ENCODE measurements at places on chromosomes 2 and 18.

GRCh38 chr2:240895656-240896388 is at the start of gene MAB21L4:
TSS of gene MAB21L4 (minus strand) at chr2:240896156. CDS start at chr2:240895997, 159 bp downstream.
- no peak for DNase-seq

DNA sequence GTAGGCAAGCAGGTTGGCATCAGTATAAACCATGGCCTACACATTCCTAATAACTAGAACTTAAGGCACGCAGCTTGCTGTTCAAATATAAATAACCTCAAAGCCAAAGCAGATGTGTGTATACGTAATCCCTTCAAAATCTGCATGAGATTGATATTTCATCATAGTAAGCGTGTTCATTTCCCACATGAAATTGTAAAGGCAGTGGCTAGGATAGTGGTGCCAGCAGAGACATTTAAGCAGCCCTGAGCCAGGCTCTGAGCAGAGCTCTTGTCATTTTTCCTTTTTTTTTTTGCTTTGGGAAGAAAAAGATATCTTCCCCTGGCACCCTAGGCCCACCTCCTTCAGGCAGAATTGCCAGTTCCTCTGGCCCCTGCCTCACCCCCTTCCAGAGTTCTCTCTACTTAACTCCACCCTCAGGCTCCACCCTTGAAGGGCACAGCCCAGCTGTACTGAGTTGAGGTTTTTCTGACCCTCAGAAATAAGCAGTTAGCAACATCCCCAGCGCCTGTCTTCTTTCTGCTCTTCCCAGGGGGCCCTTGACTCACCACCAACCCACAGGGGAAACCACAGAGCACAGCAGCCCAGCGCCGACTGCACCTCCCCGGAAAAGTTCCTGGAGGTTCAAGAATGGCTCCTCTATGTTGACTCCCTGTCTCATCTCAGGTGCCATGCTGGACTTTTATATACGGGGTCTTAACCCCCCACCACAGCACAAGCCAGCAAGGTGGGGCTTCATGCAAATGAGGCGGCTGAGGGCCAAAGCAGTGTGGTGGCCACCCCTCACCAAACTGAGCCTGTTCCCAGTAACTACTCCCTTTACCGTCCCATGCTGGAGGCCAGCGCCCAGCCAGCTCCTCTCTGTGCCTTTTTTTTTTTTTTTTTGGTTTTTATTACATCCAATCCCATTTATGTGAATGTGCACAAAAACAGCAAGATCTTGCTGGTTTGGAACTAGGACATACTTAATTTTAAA is 84.7 kb downstream of the EHD3 start:
- no peak for DNase-seq

GRCh38 chr18:40577239-40577980 is 1377.6 kb upstream of the PIK3C3 start:
- no peak for DNase-seq

DNA sequence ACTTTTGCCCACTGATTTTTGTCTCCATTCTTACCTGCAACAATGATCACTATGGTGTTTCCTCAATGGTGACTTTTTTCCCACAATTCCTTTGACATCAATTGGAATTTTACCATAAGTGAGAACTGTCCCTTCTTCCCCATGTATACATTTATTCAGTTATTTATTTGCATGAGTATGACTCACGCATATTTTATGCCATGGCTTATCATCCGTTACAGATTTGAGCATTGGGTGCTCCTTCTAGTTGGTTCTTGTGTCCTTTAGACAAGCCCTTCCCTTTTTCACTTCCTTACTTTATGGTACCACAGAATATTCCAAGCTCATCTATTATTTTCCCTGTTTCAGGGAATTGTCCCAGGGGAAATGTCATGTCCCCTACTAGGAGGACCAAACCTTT is 7.6 kb downstream of the COX5B start:
- no peak for DNase-seq

- no peak for DNase-seq
These were observed 109.4 kb upstream of the TMEM200C start for GRCh38 chr18:6004683-6005082.

DNA sequence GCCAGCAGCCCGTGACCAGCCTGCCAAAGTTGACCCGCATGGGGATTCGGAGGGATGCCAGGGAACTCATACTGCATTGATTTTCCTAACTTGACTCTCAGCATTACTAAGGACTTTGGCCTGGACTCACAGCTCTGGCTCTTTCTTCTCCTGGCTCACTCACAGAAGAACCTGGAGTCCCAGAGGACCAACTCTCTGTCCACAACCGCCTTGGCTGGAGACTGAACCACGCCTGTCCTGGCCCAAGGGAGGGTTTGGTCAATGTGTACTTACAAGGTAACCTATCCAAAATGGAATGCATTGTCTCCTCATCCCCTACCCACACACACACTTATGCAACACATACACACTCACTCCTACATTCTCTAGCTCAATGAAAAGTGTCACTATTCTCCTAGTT is 135.6 kb upstream of the KLHL29 start:
- DNase-seq = no peak

- DNase-seq = no peak
These were observed 974.3 kb upstream of the CELF4 start for GRCh38 chr18:38539856-38540255.

- DNase-seq = no peak
These were observed 18.8 kb upstream of the GLI2 start for GRCh38 chr2:120716641-120717585.

DNA sequence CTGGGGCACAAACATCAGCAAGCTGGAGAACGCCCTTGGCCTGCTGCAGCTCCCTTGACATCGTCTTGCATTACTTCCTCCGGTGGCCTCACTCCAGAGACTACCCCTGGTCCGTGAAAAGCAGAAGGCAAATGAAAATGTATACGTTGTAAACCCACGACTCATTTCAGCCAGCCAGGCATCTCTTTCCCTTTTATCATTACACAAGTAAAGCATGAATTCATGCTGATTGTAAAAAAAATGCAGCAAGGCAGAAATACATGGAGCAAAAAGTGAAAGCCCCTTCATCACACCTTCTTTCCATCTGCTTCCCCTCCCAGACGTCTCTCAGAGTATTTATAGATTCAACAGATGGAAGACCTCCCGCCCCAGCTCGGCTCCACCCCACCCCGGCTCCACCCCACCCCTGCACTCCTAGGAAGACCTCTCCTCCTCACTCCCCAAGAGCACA is 41.6 kb upstream of the RALBP1 start:
- DNase-seq = no peak

DNA sequence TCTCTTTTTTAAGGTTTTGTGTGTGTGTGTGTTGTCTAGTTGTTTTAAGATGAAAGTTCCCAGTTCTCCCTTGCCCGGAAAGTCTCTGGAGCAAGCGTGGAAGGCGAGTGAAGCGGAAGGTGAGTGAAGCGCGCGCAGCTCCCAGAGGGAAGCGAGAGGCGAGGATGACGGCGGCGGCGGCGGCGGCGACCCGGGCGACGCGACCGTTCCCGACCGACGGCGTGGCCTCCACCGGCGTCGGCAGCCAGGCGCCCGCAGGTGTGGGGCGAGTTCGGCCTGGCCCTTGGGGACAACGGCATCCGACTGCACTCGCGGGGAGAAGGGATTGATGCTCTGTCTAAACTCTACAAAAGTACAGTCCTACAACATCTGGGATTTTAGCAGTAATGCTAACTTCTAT is 321.9 kb downstream of the CELF4 start:
- DNase-seq = no peak

Measured in NCI-H345 (cell line).